Activated naive CD8-positive, alpha-beta T cell treated with anti-CD3 and anti-CD28 coated beads for 36 hours (primary cell): ENCODE measurements at places on chromosomes 5 and 9. TPM values are rescaled to one million over a fixed set of nuclear protein-coding genes. Genes with fewer than 3 reads are reported as not detected.

GRCh38 chr5:23684103-23684502 is 176.7 kb downstream of the PRDM9 start:
- DNase-seq: no peak

- no peak for DNase-seq
These were observed 60.9 kb downstream of the TLE4 start for GRCh38 chr9:79632705-79633104.

DNA sequence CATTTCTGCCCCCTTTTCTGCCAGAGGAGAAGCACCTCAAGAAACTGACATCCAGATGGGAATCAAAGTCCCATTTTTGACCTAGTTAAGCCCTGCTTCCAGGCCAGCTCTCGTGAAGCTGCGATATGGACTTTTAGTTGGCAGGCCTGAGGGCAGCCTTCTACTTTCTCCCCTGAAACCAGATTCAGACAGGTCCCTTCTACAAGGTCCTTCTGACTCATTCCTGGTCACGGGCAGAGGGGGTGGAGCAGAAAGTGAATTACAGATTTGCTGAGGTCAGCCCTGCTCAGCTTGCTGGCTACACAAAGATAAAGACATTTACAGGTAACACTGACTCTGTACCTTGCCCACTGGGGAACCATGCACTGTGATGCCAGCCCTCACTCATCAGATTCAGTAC is 52.8 kb upstream of the TUT7 start:
- DNase-seq: no peak

DNA sequence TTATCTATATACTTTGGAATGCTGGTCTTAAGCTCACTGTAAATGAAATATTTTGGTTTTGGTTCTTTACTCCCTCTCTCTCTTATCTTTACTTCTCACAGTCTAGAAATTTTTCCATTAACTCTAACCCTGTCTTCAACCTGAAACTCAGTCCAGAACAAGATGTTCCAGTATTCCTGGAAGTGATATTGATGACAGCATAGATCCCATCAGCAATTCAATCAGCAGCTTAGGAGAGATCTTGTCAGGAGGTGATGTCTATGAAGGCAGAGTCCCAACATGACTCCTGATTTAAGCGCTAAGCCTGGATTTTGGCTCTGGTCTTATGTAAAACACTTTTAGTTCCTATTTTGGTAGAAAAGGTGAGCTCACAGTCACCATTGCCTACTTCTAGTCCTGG is 52.6 kb downstream of the RFK start:
- no peak for DNase-seq

GRCh38 chr9:78601957-78602565 is 305.1 kb downstream of the PSAT1 start:
- no peak for DNase-seq

DNA sequence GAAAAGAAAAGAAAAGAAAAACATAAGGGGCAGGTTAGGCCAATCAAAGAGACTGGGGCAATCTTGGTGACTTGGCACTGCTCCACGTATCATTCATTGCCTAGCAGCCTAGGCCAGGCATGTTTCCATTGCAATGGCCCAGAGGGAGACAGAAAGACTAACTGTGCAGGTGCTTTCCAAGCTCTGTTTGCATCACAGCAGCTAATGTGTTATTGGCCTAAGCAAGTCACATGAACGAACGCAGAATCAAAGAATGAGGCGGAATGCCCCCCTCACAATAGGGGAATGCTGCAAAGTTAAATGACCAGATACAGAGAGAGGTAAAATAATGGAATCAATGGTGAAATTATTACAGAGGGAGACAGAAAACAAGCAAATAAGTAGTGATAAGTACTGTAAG is 11.1 kb upstream of the VPS13A start:
- DNase-seq: no peak

- no peak for DNase-seq
These were observed 13.2 kb downstream of the DIPK1B start for GRCh38 chr9:136725612-136726011.

GRCh38 chr5:56917534-56917933 is 8.1 kb downstream of the SETD9 start:
- DNase-seq: no peak

- no peak for DNase-seq
These were observed 150.1 kb downstream of the ATPSCKMT start for GRCh38 chr5:10099548-10099947.

DNA sequence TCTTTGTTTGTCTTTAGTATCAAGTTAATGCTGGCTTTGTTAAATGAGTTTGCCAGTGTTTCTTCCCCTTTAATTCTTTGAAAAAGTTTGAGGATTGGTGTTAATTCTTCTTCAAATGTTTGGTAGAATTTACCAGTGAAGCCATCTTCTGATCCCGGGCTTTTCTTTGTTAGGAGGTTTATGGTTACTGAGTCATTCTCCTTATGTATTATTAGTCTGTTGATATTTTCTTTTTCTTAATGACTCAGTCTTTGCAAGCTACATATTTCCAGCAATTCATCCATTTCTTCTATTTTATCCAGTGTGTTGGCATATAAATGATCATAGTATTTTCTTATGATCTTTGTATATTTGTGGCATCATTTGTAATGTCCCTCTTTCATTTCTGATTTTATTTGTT is 74.5 kb upstream of the SPINK5 start:
- DNase-seq: no peak

SLC4A9 gene
- total RNA-seq: not detected

TIMD4 gene
- total RNA-seq: 1.3 TPM

TAF11L10 gene
- total RNA-seq: not detected

EQTN gene
- total RNA-seq: not detected

GRXCR2 gene
- total RNA-seq: not detected

ASS1 gene
- 5.1 TPM for total RNA-seq
